HepG2 (cell line): ENCODE measurements at places on chromosomes 12 and 14.

DNA sequence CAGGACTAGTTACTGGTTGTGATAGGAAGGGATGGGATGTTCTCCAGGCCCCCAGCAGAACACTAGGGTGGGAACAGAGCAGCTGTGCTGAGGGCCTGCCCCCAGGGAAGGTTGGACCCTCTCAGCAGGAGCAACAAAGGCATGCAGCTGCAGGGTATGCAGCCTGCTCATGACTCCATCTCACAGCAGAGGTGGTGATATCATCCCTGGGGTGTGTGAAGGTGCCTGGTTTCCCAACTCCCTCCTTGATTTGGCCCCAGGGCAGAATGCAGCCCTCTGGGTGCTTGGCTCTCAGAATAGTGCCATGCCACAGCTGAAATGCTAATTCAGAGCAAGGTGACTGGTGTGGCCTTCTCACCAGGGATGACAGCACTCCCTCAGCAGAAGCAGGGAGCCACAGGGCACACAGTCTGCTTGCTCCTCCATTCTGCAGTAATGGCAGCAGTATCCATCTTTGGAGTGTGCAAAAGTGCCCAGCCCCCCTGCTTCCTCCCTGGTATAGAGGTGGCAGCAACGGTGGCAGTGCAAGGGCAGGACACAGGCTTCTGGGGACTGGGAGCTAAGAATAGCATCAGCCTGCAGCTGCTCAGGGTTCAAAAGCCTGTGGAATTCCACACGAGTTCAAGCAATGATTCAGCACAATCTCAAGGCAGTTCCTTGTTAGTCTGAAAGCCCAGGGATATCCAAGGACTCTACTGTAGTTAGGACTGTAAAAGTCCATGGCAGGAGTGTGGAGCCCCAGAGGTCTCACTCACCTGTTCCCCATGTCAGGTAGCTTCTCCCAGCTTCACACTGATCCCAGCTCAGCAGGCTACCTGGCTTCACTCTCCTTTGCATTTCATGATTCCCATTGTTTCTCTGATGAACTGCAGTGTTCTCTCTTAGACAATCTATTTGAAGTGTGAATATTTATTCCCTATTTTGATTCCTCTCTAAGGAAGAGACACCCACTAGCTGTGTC is 298.1 kb upstream of the FOXG1 start:
- no peak for DNase-seq

GRCh38 chr12:62098132-62098531 is 162.1 kb upstream of the USP15 start:
- no peak for DNase-seq

DNA sequence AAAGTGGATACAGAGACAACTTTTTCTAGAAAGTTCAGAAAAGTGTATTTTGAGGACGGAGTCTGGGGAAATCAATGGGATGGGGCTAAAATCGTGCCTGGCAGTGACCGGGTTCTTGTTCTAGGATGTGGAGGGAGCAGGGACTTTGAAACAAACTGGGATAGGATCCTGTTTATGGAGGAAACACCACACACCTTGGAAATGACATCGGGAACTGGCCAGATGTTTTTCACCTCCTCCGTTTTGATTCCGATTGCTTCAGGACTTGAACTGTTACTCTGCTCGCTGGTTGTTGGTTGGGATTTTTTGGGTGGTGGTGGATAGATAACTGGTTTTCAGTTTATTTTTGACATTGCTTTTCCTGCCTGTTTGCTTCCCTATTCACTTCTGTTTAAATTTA is 506 bp downstream of the EMP1 start:
- no peak for DNase-seq

- DNase-seq, result no peak
Observed at GRCh38 chr14:89908712-89909450, 45.6 kb downstream of the EFCAB11 start.

GRCh38 chr12:57169046-57169795 is 21.8 kb upstream of the LRP1-AS start:
- no peak for DNase-seq

DNA sequence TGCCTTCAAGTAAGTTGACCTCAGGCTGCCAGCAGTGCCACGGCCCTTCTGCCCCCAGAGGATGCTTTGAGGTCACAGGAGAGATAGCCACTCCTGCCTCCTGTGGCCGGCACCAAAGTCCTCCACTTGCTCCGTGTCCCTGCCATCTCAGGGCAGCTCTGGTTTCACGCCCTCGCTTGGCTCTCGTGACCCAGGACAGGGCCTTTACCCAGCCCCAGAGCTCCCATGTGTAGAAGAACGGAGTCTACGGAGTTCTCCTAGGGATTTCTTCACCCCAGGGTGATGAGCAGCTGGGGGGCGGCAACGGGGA is 178.1 kb downstream of the ADGRD1 start:
- DNase-seq, result no peak

DNA sequence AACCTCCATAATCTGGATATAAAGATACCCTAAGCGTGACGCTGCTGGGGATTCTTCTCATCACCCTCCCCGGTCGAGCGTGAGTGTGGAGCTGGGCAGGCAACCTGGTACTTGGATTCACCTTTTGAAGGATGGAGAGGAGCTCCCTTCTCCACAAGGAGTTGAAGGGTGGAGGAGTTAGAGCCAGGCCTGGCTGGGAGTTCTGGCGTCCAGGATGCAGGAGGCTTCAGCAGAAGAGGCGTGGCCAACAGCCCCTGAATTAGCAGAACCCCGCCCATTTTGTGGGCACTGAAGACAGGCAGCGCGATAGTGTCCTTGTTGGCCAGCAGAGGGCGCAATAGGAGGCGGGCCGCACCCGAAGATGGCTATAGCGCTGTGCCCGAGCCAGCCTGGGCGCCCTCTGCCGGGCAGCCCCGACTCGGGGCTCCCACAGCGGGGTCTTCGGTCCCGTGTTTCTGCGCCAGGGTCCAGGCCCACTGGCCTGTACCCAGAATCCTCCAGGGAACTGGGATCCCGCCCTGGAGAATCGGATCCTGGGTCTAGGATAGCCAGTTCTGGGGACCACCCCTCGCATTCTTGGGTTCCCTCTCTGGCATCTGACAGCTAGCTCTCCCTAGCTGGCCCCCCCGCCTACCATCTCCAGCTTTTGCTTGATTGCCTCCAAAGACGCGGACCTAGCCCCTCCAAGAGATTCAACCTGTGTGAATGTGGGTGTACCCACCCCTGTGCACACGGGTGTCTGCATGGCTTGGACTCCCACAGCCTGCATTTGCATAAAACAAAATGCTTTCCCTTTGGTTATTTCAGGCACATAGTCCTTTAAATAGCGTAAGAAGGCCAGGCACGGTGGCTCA is 26.0 kb upstream of the SMUG1 start:
- DNase-seq, result peak; percentile 85

- no peak for DNase-seq
Observed at GRCh38 chr12:103780093-103780440, 61.0 kb downstream of the NT5DC3 start.

GRCh38 chr12:26572137-26572536 is 260.9 kb downstream of the ITPR2 start:
- no peak for DNase-seq

DNA sequence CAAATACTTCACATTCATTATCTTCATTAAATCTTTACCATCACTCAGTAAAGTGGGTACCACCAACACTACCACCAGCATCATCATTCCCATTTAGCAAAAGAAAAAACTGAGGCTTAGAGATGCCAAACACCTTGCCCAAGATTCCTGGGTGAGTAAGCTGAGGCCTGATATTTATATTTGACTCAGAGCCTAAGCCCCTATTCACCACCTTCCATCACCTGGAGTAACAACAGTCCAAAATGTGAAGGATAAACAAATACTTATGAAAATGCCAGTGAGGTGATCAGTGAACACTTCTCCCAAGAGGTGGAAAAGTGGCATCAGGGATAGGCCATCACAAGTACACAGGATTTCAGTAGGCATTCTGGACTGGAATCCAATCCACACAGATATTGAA is 3.7 kb downstream of the SLC38A1 start:
- DNase-seq, result no peak

- peak; percentile 95 for DNase-seq
Observed at GRCh38 chr14:102262929-102263462, 42.0 kb downstream of the MOK start.

DNA sequence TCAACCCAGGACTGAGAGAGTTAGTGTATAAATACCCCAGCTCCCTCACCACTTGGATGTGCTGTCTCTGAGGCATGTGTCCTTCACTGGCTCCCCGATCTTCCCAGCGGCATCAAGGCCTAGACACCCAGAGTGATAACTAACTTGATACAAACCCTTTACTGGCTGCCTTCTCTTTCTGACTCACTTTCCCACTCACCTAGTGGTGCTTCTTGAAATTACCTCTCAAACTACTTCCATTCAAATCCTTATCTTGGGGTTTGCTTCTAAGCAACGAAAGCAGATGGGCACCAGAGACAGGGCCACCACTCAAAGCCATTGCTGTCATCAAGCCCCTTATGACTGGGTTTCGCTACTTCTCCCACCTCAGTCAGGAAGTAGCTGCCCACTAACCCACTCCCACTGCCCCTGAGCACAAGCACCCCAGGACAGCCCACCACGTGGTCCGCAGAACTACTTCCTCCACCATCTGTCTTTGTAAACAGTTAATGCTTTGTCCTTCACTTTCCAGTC is 17.2 kb downstream of the ZFP36L1 start:
- DNase-seq, result no peak

- peak; percentile 65 for DNase-seq
Observed at GRCh38 chr12:48996794-48997718, 2.1 kb downstream of the DDN start.

- no peak for DNase-seq
Observed at GRCh38 chr14:74546416-74546815, 52.9 kb downstream of the ISCA2 start.

GRCh38 chr12:106975098-106975497 is 11.8 kb downstream of the MTERF2 start:
- DNase-seq, result no peak

DNA sequence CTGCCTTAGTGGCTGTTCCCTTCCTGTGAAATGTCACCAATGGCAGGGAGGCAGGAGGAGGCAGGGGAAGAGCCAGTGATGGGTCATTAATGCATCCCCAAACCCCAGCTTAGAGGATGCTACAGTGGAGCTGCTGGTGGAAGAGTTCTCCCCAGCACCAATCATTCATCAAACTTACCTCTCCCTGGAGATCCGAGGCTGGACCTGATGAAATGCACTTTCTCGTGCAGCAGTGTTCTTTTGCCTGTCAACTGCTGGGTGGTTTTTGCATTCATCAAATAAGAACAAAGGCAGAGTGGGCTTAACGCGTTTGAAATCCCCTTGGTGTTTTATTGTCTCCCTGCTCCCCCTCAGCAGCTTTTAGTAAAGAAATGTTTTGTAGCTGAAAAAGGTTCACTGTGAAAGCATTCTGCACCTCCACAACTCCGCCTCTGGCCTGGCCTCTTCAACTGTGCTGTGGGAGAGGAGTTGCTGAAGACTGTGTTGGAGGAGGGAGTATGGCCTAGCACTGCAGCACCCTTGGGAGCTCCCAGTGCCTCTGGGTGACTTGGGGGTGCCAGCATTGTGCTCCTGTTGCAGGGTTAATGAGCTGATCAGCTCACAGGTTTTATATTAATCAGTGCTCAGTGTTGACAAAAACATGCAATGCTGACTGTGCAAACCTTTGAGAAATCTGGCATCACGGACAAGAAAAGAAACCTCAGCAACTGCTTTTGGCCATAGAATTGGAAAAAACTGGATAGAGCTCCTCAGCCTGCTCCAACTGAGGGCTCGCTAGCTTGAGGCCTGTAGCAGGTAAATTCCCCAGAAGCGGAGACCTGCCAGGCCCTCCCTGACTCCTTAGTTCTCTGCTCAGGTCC is 14.4 kb downstream of the TSPAN9 start:
- DNase-seq, result no peak

DNA sequence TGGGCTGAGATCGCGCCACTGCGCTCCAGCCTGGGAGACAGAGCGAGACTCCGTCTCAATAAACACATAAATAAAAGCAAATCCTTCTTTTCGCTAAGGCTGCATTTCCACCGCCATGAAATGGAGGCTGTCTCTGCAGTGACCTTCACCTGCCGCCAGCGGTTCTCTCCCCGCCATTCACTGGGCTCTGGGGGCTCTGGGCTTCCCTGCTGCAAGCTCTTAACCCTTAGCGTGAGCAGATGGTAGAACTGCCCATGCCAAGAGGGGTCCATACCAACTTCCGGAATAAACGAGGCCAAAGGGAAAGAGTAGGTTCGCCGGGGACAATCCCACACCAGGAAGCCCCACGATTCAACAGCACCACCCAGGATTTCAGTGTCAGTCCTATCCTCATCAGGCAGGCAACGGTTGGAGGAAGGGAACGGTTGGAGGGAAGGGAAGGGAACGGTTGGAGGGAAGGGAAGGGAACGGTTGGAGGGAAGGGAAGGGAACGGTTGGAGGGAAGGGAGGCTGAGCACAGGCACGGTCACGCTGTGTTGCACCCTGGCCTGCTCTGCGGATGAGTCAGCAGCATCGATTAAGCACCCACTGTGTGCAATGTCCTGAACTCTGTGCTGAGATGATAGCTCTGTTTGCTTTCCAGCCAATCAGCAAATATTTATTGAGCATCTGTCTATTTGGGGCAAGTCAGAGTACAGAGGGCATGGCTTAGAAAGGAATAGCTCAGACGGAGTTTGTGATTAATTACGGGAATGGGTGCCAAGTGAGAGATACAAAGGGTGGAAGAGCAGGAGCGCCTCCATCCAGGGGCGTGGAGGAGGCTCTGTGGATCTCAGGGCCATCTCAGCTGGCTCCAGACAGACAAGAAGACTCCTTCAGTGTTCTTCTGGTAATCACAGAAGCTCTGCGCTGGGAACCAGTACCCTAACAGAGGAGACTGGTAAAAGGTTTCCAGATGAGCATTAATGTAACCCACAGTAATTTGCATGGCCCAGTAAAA is 77.9 kb downstream of the NINJ2 start:
- DNase-seq, result peak; percentile 90

- DNase-seq, result no peak
Observed at GRCh38 chr12:12432364-12432763, 75.5 kb downstream of the BORCS5 start.

DNA sequence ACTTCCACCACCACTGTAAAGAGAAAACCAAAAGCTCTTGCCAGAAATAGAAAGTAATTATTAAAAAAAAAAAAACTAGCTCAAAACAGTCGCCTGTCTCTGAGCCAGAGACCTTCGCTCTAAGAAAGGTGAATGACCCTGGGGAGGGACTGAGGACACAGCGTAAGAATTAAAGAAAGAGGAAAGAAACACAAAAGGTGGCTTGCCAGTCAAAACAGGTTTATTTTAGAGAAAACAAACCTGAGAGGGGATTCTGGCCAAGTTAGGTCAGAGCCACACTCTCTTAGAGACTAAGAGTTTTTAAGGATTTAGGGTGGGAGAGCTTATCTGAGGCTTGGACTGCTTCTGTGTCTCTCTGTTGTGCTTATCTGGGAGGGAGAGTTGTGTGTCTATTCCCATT is 66.0 kb downstream of the DNAH10 start:
- no peak for DNase-seq

- DNase-seq, result no peak
Observed at GRCh38 chr12:114275086-114275485, 130.9 kb downstream of the TBX5 start.

GRCh38 chr12:107529991-107530390 is 155.6 kb upstream of the PWP1 start:
- DNase-seq, result no peak

DNA sequence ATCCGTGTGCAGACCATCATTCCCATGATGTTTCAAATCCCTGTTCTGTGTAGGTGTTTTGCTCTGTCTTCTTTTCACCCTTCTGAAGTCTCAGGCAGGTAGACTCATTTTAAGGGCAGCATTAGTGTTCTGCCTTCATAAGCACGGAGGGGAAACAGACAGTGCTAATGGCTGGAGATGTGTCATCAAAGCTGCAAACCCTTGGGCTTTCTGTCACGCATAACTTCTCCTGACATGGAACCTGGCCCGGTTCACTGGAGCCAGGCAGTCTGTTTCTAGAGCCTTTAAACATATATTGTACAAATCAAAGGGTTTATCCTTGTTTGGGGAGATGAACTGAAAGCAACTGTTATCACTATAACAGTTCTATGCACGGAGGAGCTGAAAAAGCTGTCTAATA is 141.4 kb downstream of the TMEM132D start:
- no peak for DNase-seq
